ENCODE measurements at places on chromosomes 6 and 20.
A peak's percentile ranks its signal among the peaks of the same experiment; 100 is the strongest.

DNA sequence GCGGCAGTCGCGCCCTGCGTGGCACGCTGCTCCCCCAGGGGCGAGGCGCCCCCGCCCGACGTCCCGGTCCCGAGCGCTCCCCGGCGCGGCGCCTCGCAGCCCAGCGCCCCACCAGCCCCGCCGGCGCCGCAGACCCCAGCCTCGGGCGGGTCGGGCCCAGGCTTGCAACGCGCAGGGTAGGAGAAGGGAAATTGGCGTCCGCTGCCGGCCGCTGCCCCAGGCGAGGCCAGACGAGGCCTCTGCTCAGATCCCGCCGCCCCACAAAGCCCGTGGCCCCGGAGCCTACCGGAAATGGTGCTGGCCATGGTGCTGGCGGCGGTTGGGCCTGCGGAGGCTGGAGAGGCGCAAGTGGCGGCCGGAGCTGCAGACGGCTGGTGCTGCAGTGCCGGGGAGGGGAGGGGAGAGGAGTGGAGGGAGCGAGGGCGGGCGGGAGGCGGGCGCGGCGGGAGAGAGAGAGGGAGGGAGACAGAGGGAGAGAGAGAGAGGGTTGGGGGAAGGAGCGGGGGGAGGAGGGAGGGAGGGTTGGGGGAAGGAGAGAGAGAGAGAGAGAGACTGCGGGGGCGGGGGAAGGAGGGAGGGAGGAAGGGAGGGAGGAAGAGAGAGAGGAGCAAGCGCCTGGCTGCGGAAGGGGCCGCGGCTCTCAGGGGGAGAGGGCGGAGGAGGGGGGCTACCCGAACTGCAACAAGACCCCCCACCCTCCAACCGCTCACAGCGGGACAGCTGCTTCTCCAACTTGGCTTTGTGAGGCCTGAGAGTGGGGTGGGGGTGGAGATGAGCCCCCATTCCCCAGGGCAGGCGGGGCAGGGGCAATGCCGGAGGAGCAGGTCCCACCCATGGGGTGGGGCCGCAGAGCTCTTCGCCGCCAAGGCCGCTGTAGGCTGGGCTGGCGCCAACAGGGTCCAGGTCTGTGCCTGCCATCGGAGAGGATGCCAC is at the start of gene STMN3:
Gene STMN3 (minus strand): TSS at position 384 of the 933 bp plus-strand sequence. CDS start 79 bp downstream, at position 305.
- peak; percentile 37 for DNase-seq

DNA sequence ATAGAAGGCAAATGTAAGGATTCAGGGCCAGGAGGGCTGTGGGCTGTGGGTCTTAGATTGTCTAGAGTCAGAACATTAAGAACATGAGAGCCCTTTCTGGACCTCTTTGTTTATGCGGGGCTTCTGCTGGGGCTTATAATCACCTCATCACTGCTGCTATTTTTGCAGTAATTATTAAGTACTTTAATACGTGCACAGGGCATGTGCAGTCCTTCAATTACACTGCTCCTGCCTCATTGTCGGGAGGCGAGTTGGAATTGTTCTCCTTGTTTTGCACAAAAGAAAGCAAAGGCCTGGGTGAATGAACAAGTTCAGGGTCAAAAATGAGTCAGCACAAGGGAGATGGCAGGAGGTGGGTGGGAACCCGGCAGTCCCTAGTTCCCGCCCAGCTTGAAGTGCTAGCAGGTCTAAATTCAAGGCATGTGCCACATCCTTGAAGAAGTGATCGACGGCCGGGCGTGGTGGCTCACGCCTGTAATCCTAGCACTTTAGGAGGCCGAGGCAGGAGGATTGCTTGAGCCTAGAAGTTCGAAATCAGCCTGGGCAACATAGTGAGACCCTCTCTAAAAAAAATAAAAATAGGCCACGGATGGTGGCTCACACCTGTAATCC is 34.4 kb upstream of the PTPN1 start:
- DNase-seq: no peak

DNA sequence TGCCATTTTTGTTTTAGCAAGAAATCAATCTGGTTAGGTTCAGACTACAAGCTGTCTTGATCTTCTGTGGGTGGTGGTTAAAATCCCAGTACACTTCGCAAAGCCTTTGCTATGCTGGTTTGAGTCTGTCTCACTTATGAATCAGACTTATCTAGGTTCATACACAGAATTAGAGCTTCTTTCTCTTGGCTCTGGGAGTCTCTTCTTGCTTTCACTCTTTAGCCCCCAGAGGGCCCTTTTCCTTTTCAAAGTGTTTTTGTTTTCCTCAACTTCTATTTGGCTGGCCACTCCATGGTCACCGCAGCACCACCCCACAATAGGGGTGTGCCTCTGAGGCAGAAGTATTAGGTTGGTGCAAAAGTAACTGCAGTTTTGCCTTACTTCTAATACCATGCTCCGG is 21.3 kb downstream of the ECI2 start:
- DNase-seq: no peak

- no peak for DNase-seq
These were observed 58.8 kb downstream of the RPRD1B start for GRCh38 chr20:38092260-38092857.

GRCh38 chr6:43668151-43669028 is 19.2 kb downstream of the MRPS18A start:
- DNase-seq: peak; percentile 27

GRCh38 chr6:141729146-141729545 is 403.6 kb upstream of the GJE1 start:
- DNase-seq: no peak

DNA sequence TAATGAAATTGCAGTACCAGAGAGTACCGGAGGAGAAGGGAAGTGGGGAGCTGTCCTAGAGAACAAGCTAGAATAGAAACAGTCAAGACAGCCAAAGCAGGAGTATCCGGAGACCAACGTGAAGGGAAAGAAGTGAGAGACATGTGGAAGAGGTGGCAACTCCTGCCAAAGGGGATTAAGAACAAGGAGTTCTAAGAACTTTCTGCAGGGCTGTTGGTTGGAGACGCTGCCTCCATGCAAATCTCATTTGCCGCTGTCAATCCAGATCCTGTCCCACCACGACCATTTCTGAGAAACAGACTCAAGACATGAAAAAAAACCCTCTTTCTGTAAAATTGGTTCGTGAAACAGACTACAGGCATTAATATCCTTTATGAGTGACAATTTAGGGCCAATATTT is 595.7 kb downstream of the PTPRT start:
- no peak for DNase-seq

GRCh38 chr6:61810047-61810446 is 476.0 kb downstream of the KHDRBS2 start:
- no peak for DNase-seq

DNA sequence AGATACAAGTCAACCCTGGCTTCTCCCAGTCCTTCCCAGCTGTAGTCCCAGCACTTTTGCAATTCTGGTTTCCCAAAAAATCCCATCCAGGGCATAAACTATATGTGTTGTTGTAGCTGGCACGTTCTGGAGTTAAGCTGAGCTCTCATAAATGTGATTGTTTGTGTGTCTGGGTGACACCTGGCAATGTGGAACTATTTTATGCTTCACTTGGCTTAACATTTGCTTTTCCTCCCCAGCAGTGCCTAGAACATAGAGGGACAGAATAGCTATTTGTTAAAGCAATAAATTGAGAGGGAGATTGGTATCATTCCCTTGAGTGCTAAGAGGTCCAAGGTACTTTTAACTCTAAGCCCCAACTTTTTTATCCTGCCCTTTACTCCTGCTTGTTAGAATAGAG is 575.9 kb upstream of the NOX3 start:
- no peak for DNase-seq

GRCh38 chr6:166223079-166223478 is 55.4 kb upstream of the TBXT start:
- no peak for DNase-seq

DNA sequence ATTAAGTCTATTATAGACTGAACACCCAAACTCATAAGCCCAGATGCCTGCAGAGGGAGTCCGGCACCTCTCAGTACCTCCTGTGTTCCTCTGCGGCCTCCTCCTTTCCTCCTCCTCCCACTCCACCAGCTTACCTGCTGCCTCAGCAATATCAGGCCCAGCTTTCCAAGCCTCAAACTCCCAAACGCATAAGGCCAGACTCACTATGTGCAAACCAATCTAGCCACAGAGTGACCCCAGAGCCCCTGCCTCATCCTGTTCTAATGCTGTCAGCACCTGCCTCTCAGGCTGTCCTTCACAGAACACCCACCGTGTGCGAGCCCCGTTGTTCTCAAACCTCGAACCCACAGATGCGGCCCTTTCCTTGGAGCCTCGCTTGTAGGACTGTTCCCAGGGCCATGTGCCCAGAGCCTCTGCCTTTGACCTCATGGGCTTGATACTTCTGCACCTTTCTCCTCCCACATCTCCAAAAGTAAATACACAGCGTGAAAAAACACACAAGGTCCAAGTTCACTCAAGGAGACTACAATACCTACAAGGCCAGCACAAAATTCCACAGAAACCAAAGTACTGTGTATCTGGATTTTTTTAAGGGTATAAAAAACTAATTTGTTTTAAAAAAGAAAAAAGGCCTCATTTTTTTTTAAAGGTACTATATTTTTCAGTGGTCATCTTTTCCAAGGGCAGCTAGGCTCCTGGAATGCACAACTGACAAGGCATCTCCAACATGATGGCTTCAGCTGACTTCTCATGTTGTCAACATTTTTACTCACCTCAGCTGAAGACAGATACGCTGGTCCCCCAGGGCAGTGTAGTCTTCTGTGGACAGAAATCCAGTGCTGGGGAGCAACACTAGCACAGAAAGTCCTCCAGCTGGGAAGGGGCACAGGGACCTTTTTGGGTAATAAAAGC is 52.3 kb downstream of the ABHD12 start:
- no peak for DNase-seq

- no peak for DNase-seq
These were observed 64.0 kb upstream of the ADGRF4 start for GRCh38 chr6:47634210-47635047.

DNA sequence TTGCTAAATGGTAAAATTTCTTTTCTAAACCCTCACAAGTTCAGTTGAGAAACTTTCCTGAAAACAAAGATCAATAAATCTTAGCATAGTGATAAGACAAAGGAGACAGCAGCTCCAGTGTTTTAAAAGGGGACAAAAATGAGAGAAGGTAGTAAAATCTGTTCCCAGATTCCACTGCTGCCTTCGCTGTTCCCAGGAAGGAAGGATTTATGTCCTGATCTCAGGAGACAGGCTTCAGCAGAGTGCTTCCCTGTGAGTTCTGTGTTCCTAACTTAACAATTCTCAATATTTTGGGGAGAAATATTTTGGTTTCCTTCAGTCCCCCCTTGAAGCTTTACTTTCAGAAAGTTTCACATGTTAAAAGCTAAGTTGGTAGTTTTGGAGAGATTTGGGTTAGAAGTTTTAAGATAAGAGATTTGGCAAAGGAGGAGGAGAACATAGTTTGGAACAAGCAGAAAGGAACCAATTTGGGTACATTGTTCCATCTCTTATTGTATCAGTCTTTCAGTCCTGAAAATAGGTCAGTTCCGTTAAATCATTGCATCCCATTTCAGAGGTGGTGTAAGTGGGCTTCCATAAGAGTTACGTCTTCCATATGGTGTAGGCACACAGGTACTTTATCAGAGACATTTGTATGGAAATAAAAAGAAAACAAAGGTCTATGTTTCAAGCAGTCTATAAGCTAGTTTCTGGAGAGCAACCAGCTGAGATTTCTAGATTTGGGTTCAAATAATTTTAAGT is 20.8 kb downstream of the IRF4 start:
- DNase-seq: no peak

GRCh38 chr6:154425034-154425433 is 68.4 kb upstream of the IPCEF1 start:
- no peak for DNase-seq

- DNase-seq: no peak
These were observed 575.2 kb upstream of the JAG1 start for GRCh38 chr20:11248687-11249638.

DNA sequence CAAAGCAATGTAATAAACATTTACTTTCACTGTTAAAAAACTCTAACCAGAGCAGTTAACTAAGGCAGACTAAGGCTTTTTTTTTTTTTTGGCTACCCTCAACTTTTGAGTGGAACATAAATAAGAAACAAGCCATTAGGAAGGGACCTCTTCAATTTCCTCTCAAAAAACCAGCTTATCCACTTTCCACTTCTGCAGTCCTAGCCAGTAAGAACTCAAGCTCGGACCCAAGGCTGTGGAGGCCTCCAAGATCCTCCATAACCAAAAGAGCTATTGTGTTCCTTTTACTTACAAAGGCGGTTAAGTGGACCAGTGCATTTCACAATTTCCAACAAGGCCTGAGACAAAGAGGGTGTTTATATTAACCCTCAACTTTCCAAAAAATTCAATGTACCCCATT is 5.3 kb downstream of the KCNK5 start:
- no peak for DNase-seq
